ENCODE measurements at places on chromosomes 12 and 14. TPM values are rescaled to one million over a fixed set of nuclear protein-coding genes. Genes with fewer than 3 reads are reported as not detected.

DNA sequence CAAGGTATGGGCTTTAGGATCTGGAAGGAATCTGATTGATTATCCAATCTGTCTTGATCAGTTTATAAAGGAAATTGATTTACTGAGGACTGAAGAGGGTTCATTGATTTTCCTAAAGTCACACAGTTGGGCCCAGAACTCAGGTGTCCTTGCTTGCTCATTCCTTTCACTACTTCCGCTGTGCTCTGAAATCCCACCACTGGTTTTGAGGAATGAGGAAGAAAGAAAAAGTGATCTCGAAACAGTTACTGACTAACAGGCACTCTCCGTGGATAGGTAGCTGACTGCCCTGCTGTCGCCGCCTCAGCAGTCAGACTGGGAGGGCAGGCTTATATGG, at the start of gene FITM1:
TSS of gene FITM1 (plus strand) at position 280 of the 337 bp plus-strand sequence. CDS start 905 bp downstream, outside the sequence.
- no peak for DNase-seq

- DNase-seq, result no peak
Measured at GRCh38 chr12:53733051-53733806, 6.0 kb upstream of the CALCOCO1 start.

GRCh38 chr12:69686731-69687130, 12.4 kb downstream of the BEST3 start:
- peak; percentile 38 for DNase-seq

PTPN21 gene
- total RNA-seq, result 27.7 TPM

Data from Caco-2 (cell line).